Vagina (tissue), 2 donors: ENCODE measurements at places on chromosomes 4 and X.

DNA sequence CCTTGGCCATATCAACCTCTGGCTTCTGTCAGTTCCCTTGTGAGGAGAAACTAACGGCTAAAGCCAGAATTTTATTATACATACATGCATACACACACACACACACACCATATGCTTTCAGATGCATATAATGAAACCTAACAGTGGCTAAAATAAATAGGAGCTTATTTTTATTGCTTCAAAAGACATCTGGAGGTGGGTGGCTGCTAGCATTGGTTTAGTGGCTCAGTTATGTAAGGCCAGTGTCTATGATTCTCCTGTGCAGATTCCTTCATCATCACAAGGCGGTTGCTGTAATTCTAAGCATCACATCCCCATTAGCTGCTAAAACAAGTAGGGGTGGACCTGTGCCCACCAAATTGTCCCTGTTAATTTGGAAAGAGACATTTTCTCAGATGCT, 110.8 kb downstream of the MAPK10 start:
- DNase-seq: no peak

DNA sequence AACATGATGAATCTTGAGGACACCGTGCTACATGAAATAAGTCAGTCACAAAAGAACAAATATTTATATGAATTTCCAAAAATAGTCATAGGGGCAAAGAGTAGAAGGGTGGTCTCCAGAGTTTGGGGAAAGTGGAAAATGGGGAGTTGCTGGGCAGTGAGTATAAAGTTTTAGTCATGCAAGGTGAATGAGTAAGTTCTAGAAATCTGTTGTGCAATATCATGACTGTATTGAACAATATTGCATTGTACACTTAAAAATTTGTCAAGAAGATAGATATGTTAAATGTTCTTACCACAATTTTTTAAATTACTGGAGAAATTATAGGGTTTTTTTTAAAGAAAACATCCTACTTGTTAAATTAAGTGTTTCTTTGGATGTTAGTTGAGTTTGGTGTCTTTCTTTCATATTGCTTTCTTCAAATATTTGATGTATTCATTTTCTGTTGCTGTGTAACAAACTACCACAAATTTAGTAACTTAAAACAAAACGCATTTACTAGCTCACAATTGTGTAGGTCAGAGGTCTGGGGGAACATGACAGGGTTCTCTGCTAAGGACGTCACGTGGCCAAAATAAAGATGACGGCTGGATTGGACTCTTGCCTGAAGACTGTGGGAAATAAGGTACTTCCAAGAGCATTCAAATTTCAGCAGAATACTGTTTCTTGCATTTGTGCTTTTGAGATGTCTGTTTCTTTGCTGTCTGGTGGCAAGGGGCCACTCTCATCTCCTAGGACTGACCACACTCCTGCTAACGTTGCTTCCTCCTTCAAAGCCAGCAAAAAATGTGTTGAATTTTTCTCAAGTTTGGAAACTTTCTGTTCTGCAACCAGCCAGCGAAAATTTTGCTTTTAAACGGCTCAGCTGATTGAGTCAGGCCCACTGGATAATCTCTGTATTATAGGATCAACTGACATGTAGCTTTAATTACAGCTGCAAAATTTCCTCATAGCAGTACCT, 76.7 kb downstream of the CPEB2 start:
- no peak for DNase-seq

- no peak for DNase-seq
Observed at GRCh38 chr4:84672177-84672576, 89.2 kb downstream of the CDS1 start.

GRCh38 chrX:136865270-136866158, 15.0 kb downstream of the RBMX start:
- no peak for DNase-seq
